ENCODE measurements at places on chromosomes 1 and 21.

DNA sequence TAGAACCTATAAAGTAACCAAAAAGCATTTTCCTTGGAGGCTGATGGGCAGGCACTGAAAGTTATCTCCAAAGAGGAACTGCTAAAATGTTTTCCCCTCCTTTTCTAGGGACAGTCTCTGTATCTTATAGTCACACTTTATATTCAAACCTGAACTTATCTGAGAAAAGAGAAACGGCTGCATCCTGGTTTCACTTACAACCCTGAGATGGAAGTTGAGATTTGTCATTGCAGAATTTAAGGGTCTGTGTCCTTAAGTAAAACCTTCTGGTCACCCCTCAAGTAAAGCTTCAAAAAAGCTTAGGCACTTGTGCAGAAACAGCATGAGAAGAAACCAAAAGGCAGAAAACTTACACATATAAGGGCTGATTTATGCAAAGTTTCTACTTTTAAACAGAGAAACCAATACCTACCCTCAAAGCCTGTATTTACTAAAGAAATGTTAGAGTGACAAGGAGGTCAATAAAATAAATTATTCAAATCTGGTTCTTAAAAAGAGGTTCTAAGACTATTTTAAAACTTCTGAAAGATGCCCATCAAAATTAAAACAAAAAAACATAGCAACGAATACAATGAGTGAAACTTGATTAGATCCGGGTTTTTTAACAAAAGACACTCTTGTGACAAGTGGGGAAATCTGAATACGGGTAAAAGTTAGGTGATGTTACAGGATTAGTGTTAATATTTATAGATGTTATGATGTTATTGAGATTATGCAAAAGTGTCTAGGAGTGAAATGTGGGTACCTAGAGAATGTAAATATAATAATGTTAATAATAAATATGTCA is 9.9 kb downstream of the CD58 start:
- DNase-seq = no peak

- no peak for DNase-seq
These were observed 89.0 kb downstream of the SLC45A1 start for GRCh38 chr1:8406960-8407359.

- DNase-seq = no peak
These were observed 554 bp downstream of the ZNF281 start for GRCh38 chr1:200409203-200409760.

DNA sequence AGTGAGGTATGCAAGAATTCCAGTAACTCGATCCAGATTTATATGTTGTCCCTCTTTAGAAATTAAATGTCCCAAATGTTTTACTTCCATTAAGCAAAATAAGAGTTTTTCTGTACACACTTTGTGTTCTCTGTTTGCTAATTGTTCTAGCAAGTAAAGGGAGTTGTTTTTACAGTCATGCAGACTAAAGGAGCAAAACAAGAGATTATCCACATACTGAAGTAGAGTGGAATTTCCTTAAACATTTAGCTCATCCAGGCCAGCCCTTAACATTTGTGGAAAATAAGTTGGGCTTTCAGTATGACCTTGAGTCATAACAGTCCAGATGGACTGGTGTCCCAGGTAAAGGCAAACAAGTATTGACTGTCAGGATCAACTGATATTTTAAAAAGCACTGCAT is 44.1 kb upstream of the TINAGL1 start:
- no peak for DNase-seq

- DNase-seq = no peak
These were observed 24.8 kb upstream of the ACBD6 start for GRCh38 chr1:180527101-180527669.

- no peak for DNase-seq
These were observed 6.0 kb upstream of the CHD1L start for GRCh38 chr1:147236448-147236847.

DNA sequence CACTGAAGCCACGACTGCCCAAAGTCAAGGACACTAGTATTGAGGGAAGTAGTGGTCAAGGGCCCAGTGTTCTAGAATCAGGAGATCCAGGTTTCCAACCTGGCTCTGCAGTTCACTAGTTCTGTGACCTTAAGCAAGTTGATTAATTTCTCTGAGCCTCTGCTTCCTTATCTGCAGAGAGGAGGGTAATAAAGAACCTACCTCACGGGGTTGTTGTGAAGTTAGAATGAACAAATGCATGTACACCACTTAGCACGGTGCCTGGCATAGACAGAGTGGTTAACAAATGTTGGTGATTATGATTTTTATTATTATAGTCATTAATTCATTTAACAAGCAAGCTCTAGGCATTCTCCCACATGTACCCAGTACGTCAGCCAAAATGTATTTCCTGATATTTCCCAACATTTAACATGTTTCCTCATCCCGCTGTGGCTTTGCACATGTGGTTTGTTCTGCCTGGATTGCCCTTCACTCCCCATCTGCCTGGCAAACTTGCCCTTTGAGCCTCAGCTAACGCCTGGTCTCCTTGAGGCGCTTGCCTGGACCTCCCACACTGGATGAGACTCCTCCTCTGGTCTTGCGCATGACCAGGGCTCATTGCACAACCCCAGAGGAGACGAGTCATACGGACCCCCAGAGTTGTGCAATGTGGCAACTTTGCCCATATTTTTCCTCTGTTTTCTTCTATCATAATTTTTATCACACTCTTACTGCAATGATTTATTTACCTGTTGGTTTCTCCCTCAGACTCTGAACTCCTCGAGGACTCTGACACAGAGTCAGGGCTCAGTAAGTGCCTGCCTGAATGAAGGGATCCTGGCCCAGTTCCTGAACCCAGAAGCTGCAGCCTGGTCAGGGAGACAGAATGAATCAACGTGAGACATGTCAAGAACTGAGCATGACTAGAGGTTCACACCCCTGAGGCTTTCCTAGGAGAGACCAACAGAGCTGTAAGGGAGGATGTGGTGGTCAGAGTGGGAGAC is 20.7 kb upstream of the MFSD2A start:
- DNase-seq = no peak

DNA sequence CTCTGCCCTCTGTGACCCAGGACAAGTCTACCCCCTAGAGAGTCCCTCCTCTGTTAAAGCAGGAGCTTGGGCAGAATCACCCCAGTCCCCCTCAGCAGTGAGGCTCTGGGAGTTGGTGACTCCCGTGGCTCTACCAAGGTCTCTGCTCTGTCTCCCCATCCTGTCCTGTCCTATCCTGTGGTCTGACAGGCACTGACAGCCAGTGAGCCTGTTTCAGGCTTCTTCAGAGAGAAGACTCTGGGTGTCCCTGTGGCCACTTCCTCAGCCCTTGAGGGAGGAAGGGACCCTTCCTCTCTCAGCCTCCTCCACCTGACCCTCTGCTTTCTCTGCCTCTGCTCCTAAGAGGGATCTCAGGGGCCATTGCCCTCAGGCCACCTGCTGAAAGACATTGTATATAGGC is 148.7 kb downstream of the FCRL5 start:
- DNase-seq = no peak

DNA sequence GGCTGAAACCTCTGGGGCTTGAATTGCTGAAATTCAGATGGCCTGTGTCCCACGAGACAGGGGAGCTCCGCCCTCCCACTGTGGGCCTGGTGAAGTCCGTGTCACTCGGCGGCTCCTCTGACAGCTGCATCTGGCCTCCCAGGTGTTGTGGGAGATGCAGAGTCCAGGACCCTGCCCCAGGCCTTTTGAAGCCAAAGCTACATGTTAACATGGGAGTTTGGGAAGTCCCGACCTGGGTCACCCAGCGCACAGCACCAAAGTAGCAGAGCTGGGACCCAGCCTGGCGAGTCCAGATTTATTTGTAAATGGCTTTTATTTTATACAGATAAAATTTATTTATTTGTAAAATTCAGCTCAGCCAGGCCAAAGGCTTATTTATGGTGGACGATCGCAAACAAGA is 28.9 kb downstream of the SLC37A1 start:
- no peak for DNase-seq

DNA sequence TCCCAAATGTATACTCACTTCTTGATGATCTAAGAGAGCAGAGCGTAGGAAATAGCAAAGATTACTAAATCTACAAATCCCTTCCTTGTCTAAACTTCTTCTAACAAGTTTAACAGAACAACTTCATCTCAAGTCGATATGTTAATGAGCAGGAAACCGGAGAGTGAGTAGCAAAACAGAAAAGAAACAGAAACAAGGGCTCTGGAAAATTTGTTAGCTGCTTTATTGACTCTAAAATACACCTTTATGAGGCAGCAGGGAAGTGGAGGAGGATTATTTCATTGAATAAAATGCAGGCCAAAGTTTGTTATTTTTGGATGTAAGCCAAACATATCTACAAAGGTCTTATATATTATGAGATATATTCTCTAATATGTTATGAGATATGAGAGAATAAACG is 192.4 kb downstream of the LRRIQ3 start:
- no peak for DNase-seq

- no peak for DNase-seq
These were observed 21.4 kb upstream of the PTAFR start for GRCh38 chr1:28197682-28198415.

GRCh38 chr1:177441281-177441680 is 270.5 kb downstream of the BRINP2 start:
- DNase-seq = no peak

DNA sequence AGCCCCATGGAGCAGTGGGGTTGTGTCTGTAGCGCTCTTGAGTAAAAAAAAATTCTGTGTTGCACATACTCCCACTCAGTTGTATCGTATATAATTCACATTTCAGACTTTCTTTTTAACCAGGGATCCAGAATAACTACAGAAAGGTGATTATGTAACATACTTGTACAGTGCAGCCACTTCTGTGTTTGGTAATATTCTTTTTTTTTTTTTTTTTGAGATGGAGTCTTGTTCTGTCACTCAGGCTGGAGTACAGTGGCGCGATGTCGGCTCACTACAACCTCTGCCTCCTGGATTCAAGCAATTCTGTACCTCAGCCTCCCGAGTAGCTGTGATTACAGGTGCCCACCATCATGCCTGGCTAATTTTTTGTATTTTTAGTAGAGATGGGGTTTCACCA is 82.4 kb upstream of the MACF1 start:
- no peak for DNase-seq

GRCh38 chr1:45554198-45554597 is 3.6 kb downstream of the AKR1A1 start:
- no peak for DNase-seq

DNA sequence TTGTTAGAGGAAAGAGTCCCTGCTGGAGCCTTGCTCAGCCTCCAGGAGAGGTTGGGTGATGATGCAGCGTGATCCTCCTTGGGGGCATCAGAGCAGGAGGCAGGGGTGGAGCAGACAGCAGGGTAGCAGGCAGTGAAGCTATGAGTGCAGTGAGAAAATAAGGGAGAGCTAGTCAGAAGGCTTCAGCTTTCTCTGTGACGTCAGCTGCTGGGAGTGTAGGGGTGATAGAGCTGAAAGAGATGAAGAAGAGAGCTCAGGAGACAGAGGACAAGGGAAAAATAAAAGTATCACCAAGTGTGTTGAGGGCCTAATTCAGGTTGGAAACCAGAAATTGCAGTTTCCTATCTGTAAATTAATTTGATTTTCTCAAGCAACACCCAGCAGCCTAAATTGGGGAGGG is 2.2 kb upstream of the ADAM30 start:
- no peak for DNase-seq

GRCh38 chr1:113040041-113040440 is 33.0 kb upstream of the LRIG2 start:
- no peak for DNase-seq

DNA sequence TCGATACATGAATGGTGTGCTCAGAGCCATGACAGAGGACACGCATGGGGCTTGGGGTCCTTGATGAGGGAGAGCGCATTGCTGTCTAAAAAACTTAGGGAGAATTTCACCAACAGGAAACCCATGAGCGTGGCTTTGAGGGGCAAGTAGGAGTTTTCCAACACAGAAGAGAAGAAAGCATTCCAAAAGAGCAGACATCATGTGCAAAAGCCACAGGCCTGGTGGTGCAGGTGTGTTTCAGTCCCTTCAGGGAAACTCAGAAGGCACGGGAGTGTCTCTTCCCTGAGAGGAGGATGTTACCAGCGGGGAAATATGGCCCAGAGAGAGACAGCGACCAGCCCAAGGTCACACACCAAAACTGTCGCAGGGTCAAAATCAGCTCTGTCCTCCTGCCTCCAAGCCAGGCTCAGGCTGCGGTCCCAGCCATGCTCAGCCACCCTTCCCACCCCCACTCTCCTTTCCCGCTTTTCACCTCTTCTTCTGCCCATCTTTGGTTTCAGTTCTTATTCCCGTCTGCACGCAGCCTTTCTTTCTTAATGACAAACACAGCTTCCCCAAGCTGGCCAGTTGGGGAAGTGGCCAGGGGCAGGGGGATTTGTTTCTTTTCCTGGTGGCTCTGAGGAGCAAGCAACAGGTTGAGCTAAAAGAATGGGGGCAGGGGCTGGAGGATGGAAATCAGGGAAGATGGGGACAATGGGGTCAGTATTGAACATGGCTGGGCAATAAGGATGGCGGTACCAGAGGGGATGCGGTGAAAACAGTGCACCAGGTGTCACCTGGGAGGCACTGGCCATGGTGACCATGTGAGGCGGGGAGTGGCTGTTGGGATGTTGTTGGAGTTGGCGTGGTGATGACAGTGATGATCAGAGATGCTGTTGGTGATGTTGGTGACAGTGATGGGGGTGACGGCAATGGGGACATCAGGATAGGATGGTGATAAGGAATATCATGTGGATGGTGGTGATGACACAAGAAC is 10.3 kb downstream of the LAPTM5 start:
- no peak for DNase-seq

DNA sequence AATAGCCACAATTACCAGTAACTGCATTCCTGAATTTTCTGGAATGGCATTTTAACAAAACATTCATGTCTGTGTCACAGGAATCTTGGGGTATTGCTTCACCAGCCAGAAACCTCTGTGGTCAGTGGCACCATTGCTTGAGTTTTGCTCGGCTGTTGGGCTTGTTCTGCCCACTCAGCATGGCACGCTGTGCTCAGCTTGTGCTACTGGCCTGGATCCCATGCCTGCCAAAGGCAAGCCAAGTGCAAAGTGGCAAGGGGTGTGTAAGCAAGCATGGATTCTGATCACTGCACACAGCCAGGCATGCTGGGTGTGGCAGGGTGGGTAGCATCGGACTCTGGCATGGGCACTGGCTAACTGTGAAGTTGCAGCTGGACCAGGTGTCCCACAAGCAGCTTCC is 1150.9 kb downstream of the MRPL39 start:
- DNase-seq = no peak

- DNase-seq = no peak
These were observed 3.0 kb upstream of the PPIE start for GRCh38 chr1:39735731-39736130.

GRCh38 chr1:231076802-231077201 is 36.7 kb upstream of the FAM89A start:
- no peak for DNase-seq

DNA sequence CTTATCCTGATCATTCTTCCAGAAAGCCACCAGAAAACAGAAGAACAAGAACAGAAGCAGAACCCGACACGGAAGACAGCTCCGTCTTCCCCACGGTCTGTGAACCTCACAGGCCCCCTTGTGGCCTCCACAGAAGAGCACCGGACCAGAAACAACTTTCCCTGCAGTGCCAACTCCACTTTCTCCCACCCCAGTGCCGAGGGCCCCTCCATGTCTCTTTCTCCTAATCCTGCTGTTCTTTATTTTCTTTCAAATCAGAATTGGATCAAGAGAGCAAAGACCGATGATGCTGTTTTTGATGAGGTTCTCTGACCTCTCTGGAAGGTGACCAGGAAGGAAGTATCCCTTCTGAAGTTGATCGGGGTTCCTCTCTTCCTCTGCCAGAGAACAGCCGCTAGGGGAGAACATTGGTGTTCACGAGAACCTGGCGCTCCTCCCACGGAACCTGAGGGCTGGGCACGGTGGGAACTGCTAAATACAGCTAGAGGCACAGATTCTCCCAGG is 58.9 kb upstream of the CTTNBP2NL start:
- DNase-seq = no peak

- DNase-seq = no peak
These were observed 10.8 kb downstream of the SLC37A1 start for GRCh38 chr21:42524341-42525028.
